ENCODE measurements at places on chromosomes 1 and 21.

DNA sequence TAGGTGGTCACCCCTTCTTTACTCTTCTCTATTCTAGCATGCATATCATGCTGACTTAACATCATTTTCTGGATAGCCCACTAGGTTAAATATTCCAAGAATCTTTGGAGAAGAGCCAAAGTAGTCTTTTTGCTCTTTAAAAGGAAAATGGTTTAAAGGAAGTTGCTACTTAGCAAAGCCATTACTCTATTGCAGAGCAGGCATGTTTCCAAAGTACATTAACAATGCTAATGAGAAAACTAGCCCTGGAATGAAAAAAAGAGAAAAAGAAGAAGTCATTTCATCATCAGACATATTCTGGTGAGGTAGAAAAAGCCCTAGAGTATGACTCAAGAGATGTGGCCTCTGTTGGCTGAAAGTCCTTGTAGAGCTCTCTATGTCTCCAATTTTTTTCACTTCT lies 74.0 kb downstream of the NUF2 start:
- DNase-seq = no peak

GRCh38 chr1:33163621-33164519 lies 18.0 kb downstream of the TRIM62 start:
- DNase-seq = no peak

- DNase-seq = peak; percentile 5
Observed at GRCh38 chr1:198778049-198778448, 139.2 kb downstream of the PTPRC start.

DNA sequence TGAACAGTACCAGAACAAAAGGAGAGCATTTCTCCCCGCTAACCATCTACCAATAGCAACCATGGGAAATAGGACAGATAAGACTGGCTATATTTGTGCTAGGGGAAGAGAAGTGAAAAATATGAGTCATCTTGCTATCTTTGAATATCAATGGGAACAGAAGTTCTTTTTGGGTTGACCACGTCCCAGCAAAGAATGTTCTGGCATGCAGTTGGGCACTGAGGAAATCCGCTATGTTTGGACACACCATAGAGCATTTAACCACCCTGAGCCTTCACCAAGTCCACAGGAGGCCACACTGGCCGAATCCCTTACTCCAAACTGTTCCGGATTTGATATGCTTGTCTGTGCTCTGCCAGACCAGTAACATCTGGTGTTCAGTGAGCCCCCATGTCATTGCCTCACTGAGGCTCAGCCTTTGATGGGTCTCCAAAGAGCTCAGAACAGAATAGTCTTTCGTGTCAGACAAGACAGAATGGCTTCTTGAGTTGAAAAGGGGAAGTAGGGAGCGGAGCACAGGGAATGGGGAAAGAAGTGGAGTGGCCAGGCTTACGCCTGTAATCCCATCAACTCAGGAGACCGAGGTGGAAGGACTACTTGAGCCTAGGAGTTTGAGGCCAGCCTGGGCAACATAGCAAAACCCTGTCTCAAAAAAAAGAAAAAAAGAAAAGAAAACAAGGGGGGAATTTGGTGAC lies 81.4 kb downstream of the SMYD2 start:
- peak; percentile 10 for DNase-seq

GRCh38 chr1:175824079-175824478 lies 80.7 kb upstream of the TNR start:
- DNase-seq = no peak

GRCh38 chr1:54542120-54542961 lies 5.7 kb upstream of the ACOT11 start:
- peak; percentile 34 for DNase-seq

DNA sequence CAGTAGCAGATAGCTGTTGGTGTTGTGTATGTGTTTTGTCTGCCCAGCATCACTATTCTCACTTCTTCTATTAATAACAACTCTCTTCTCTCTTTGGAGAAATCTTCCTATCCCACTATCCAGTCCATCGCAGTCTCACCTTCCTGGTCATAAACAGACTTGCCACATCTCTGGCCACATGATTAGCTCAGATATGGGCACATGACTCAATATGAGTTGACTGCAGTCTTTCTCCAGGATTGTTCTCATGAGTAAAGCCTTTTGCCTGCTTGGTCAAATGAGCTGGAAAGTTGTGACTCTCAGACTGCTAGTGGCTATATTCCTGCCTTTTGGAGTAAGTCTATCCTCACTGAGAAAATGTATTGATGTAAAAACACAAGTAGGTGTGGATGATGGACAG lies 32.9 kb upstream of the TADA1 start:
- DNase-seq = no peak

DNA sequence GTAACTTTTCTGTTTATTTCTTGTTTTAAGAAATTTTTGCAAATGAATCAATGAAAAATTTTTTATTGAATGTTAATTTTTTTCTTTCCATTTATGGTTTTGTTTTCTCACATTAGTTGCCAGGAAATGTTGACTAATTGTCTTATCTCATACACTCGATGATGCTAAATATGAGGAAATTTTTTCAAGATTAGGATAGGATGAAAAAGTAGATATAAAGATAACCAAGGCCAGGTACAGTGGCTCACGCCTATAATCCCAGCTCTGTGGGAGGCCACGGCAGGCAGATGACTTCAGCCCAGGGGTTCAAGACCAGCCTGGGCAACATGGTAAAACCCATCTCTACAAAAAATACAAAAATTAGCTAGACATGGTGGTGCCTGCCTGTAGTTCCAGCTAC lies 12.6 kb downstream of the LAX1 start:
- no peak for DNase-seq

- DNase-seq = no peak
Observed at GRCh38 chr1:60228041-60228491, 154.5 kb upstream of the C1orf87 start.

DNA sequence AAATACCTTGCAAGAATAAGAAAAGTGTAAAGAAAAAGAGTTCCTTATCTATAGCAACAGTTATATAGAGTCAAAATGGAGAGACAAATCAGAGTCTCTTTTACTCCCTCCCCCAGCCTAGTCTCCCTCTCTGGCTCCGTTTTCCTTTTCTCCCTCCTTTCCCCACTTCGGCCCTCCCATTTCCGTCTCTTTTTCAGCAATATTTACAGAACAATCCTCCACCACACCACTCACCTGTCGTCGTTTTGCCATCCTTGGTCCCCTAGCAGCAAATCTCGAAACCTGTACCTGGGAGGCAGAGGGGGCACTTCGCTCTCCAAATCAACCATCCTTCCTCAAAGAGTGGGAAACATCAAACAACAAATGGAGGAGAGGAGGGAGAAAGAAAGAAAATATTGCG lies 259 bp downstream of the KCNT2 start:
- no peak for DNase-seq

DNA sequence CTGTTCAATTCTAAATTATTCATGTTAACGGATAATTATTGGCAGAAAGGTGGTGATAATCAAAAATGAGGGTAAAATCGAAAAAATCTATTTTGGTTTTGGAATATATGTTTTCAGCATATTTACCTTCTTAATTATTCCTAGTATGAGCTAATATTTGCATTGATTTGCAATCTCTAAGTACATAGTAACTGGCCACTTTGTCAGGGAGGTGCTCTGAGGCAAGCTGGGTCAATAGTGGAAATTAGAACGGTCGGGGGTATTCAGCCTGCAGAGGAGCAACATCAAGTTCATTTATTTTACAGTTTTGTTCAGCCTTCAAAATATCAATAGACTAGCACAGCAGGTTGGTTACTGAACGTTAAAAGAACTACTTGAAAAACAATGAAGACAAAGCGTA lies 1.8 kb downstream of the OTUD7B start:
- no peak for DNase-seq

GRCh38 chr1:215375381-215375780 lies 191.7 kb upstream of the KCTD3 start:
- no peak for DNase-seq

GRCh38 chr1:226723657-226724532 lies 15.2 kb downstream of the ITPKB start:
- no peak for DNase-seq

GRCh38 chr1:201359873-201360210 lies 17.6 kb downstream of the TNNT2 start:
- no peak for DNase-seq

DNA sequence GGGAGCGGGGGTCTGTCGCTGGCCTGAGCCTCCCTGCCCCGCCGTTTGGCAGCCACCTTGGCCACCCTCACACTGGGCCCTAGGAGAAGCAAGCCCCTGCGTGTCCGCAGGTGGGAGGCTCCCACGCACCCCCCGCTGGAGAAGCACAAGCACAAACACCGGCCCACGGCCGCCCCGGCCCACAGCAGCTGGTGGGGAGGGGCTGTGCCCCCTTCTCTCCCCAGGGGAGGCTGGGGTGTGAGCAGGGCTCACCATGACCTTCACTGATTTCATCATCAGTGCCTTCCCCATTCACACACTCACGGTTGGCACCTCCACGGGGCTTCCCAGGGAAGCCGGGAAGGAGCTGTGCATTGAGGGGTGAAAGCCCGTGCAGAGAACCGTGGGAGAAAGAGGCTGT lies 7.9 kb downstream of the AGRN start:
- no peak for DNase-seq

DNA sequence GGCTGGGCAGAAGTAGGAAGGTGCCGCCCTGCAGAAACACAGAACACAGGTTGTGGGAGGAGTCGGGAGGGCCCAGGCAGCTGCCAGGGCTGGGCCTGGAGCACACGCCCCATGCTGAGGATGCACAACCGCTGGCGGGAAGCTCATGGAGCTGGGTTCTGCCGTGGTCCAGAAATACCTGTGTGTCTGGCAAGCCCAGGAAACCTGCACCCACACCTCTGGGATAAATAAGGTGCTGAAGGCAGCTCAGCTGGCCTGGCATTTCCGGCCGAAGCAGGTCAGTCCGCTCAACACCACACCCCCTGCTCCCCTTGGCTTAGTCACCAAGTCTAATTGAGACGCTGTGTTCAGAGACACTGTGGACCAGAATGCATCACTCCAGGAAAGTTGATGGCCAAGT lies 32.1 kb downstream of the CTNNBIP1 start:
- DNase-seq = no peak

- no peak for DNase-seq
Observed at GRCh38 chr1:245590726-245591125, 435.9 kb downstream of the KIF26B start.

DNA sequence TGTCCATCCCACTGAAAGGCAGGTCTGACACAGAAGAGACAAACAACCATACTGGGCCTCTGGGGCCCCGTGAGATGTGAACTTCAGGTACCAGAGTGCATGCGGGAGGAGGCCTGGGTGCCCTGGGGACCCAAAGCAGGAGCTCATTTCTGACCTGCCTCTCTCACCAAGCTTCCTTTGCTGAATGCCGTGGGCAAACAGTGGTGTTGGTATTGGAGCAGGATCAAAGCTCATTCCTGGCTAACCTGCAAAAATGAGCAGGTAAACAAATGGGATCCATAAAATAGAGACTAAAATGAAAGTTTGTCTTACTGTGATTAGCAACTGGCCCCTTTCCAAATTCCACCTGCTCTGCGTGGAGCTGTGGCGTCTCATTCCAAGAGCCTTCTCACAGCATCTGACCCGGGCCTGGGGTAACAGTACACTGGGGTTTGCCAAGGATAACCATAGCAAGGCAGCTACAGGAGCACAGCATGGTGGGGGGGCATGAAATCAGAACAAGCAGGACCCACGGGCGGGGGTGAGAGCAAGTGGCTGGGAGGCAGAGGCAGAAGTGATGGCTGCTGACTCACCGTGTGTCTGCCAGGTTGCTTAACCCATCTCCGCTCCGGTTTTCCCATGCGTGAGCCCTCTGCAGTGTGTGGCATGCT lies 103.6 kb downstream of the KIF26B start:
- peak; percentile 8 for DNase-seq

DNA sequence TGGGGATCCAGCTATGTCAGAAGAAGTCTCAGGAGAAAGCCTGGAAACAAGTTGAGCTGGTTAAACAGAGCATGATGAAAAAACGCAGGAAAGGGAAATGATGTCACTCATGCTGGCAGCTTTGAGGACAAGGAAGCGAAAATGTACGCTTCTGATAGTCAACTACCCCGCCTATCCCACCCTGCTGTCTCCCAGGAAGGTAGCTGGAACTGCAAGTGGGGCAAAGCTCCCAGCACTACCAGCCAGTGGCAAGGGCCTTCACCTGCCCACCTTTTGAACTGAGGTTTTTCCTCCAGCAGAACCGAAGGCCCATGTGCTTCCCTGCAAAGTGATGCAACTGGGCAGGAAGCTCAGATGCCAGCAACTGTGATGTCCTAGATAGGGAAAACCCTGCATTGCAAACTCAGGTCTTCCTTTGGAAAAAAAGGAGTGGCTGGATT lies 6.3 kb upstream of the IL20 start:
- no peak for DNase-seq

- no peak for DNase-seq
Observed at GRCh38 chr1:195715652-195716051, 892.6 kb downstream of the KCNT2 start.

- no peak for DNase-seq
Observed at GRCh38 chr1:211653959-211654496, 21.4 kb downstream of the NEK2 start.

- DNase-seq = peak; percentile 39
Observed at GRCh38 chr1:159197561-159198557, 6.8 kb upstream of the ACKR1 start.

GRCh38 chr1:33696311-33696710 lies 167.6 kb upstream of the HMGB4 start:
- DNase-seq = no peak

GRCh38 chr1:13960375-13960987 lies 260.5 kb downstream of the PRDM2 start:
- DNase-seq = peak; percentile 34

DNA sequence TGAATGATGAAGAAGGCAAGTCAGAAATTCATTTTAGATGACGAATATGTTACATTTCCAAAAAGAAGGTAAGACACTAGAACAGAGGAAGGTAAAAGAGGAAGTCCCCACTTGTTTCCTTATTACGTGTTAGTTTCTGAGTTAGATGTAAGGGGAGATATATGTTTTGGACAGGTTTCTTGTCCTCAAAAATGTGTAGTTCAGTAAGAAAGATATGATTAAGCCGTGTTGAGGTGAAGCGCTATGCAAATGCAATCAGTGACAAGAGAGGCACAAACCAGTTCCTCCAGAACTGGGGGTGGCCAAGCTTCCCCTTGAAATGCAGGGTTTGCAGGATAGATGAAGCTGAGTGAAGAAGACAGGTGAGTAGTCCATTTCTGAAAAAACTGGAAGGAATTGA lies 293.3 kb upstream of the RUNX1 start:
- no peak for DNase-seq

GRCh38 chr1:62685431-62685859 lies 2.7 kb downstream of the DOCK7 start:
- DNase-seq = no peak

DNA sequence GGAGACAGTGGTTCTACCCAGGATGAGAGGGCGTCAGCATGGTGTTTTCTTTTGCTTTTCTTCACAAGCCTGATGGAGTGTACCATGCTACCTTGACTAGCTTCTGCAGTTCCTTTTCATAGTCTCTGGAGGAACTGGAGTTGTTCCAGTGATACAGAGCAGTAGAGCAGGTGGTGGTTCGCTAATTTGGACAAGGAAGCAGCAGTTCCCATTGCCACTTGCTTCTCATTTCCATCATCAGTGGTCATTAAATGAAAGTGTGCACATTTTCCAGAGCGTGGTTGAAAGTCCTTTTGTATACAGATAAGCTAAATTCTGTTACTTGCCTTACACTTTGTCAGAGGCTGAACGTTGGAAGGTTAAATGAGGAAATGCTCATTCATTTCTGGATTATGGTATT lies 182.3 kb downstream of the C1orf21 start:
- DNase-seq = no peak
